Vagina (tissue), 2 donors: ENCODE measurements at places on chromosomes 6 and 20.

DNA sequence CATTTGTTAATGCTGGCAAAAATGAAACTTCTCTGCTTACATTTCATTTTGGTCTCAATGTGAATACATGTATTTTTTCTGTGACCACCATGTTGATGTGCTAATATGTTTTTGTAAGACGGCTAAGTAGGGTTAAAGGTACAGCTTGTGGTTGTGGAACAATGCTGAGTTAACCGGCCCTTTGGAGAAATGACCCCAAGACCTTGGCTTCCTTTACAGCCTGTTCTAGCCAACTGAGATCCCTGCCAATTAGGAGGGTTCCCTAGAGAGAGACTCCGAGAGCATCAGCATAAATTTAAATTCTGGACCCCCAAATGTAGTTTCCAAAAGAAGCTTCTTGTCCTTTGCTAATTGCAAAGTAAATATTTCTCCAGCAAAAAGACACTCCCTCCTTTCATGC lies 44.4 kb downstream of the RSPO3 start:
- DNase-seq = no peak

- DNase-seq = no peak
Observed at GRCh38 chr6:138129190-138129589, 22.0 kb upstream of the PERP start.

DNA sequence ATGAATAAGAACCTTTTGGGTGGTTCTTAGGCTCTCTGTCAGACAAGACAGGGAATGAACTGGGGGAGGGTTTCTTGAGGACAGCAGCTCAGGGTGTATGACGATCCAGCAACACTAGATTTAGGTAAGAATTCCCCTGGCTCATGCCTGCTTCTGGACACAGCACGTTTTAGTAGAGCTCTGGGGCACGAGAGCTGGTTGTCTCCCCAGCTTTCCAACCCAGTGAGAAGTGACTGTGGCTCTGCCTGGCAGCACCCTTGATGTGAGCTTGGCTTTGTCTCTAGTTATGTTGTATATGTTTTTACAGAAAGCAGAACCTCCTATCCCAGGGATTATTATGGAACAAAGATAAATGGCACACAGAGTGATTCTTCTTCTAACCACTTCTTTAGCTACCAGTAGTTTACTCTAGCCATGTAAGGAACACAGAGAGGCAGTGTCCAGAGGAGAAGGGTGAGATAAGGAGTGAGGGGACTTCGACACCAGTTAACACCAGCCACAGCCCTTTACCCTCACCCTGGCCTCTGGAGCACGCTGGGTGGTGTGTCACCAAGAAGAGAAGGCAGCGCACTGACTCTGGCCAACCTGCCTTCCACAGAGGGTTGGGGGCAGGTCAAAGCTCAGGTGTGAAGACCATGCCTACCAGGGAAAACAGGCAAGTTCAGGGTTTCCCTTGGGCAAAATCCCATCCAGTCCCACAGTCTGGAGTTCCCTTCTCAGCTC lies 3.9 kb downstream of the APOBEC2 start:
- no peak for DNase-seq

- no peak for DNase-seq
Observed at GRCh38 chr20:58402305-58402704, 13.3 kb downstream of the VAPB start.

GRCh38 chr6:138030872-138031271 lies 76.3 kb downstream of the PERP start:
- no peak for DNase-seq

GRCh38 chr20:63829603-63829944 lies 1.5 kb downstream of the ZBTB46 start:
- no peak for DNase-seq

- no peak for DNase-seq
Observed at GRCh38 chr20:1562622-1563021, 5.1 kb upstream of the SIRPD start.

GRCh38 chr6:52610011-52610410 lies 33.2 kb upstream of the TRAM2 start:
- no peak for DNase-seq

DNA sequence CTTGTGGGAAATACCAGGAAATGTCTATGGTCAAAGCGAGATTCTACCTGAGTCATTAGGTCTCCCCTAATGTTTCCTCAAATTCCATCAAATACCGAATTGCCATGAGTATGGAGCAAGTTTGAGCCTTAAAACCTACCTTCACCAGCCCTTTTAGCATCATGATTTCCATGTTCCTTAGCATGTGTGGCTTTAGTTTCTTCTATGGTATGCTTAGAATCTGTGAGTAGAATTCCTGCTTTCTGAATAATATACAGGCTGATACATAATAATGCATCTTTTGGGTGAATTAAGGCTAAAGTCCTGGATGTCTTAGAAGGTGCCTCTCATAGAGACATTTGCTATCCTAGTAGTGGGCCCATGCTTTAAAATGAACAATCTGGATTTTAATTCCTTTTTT lies 32.0 kb downstream of the TSPYL4 start:
- no peak for DNase-seq

- no peak for DNase-seq
Observed at GRCh38 chr20:845226-845868, 11.8 kb downstream of the FAM110A start.

- DNase-seq = no peak
Observed at GRCh38 chr6:163530406-163530805, 115.9 kb downstream of the QKI start.

DNA sequence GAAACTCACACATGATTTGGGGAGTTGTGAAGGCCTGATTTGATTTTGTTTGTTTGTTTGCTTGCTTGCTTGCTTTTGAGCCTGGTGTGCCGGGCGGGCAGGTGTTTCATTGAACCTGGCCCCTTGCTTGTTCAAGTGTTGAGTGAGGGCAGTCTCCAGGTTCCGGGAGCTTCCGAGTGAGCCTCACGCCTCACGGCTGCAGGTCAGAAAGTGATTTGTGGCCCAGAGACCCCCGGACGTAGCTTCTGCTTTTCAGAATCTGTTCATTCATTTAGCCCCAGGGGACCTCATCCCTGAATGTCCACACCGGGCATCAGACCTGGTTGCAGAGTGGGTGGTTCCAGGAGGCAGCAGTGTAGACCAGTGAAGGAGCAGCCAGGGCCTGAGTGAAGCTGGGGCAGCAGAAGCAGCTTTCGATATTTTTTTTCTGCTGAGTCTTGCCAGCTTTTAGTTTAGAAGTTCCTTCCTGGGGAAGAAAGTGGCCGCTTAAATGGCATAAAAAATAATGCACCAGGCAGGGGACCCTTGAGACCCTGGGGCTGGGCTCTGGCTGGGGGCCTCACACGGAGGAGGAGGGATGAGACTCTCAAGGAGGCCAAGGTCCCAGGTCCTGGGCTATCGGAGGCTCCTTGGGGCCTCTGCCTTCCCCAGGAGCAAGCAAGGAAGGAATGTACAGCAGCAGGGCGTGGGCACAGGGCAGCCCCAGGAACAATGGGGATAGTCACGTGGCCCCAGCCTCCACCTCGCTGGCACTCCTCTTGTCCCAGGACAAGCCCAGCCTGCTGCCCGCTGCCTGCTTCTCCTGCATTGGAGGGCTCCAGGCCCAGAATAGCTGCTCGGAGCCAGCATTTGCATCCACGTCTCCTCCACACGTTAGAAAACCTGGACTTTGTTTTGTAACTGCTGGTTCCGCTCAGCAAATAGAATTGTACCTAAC lies 89.2 kb upstream of the BHLHE23 start:
- DNase-seq = no peak

DNA sequence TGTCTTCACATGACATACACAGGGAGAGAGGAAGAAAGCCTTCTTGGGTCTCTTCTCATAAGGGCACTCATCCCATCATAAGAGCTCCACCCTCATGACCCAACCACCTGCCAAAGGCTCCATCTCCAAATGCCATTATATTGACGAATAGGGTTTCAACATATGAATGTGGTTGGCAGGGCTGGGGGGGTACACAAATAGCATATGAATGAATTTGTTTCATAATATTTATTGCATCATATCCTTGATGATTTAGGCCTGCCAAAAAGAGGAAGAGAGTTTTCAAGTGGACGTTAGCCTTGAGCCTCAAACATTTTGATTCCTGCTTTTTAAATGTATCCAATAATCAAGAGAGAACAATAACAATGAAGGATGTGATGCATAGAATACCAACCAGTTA lies 26.2 kb upstream of the OPRM1 start:
- no peak for DNase-seq

DNA sequence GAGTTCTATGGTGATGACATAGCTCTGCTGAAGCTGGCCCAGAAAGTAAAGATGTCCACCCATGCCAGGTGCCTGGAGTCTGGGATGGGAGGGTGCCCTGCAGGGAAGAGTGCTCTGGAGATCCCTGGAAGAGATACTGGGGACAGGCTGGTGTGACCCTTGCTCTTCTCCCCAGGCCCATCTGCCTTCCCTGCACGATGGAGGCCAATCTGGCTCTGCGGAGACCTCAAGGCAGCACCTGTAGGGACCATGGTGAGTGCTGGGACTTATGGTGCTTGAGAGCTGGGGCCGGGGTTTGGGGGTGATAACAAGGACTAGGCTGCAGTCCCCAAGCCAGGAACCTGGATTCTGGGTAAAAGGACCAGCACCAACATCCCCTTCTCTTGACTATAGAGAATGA lies 2.2 kb upstream of the CFB start:
- DNase-seq = no peak

DNA sequence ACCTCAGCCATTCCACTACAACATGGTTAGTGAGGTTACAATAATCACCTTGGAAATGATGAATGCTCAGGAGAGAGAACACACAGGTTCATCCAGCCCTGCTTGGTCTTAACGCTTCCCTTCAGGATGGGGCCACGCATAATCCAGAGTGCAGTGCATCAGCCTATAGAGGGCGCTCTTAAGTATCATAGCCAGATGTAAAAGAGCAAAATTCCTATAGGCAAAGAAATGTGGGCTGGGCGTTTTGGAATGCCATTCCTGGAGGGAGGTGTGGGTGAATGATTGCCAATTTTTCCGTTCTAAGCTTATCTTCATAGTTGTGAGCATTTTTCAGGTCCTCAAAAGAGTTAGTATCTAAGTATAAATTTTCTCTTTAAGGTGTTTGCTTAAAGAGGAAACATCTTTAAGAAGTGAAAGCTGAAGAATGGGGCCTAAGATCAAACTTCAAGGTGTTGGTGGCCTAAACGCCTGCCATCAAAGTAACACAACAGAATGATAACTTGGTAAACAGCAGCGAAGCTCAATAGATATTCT lies 1.8 kb downstream of the RIPOR2 start:
- no peak for DNase-seq

DNA sequence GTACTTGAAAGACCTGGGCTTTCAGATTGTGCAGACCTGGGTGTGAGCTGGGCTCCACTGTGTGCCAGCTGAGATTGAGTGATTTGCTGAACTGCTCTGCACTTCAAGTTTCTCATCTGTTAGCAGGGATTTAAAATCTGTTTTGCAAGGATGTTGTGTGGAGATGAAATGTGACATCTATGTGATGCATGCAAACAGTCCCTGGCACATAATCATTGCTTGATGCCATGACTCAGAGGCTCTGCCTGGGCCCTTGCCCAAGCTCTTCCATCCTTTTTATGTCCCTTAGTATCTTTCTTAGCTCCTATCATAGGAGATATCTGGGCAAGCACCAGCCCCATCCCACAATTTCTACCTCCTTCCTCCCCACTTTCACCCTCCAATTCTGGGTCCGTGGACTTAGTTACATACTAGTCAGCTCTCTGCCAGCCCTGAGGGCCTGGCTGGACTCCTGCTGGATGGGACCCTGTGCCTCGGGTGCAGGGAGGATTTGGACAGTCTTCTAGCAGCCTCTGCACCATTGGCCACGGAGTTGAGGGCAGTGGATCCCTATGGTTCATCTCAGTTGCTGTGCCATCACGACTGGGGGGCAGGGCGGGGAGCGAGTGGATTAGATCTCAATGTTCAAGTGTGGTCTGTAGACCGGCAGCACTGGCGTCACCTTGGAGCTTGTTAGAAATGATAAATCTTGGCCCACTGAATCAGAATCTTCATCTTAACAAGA lies 103.6 kb downstream of the MAP3K7 start:
- no peak for DNase-seq

DNA sequence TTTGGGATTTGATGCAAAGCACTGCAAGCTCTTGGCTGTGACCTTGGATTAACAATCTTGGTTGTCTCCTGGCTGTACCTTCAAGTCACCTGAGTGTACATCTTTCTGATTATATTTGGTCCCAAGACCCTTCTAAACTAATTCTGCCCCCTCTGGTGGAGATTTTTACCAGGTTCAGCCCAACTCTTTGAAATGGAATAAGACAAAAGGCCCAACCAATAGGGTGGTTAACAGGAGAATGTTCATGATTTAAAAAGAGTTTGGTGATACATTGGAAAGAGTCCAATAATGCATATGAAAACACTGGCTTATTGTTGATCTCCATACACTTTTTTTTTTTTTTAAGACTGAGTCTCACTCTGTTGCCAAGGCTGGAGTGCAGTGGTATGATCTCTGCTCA lies 77.5 kb upstream of the CD83 start:
- no peak for DNase-seq

DNA sequence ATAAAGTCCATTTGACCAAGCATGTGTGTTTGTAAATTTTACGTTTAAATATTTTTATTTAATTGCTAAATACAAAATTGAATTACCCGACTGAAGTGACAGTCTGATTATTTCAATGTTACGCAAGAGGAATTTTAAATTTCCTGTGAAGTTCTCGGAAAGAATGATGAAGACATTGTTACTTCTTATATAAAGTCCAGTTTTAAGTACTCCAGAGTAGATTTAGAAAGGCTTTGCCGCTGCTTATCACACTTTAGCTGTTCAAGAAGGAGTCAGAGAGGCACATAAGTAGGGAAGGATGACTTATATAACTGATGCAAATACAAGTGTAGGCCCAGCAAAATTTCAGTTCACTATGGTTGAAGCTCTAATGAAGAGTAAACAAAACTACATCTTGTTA lies 265.1 kb upstream of the CITED2 start:
- no peak for DNase-seq

GRCh38 chr20:61184194-61184593 lies 67.9 kb upstream of the CDH4 start:
- DNase-seq = no peak

- DNase-seq = no peak
Observed at GRCh38 chr6:144036835-144037195, 28.8 kb upstream of the PLAGL1 start.

DNA sequence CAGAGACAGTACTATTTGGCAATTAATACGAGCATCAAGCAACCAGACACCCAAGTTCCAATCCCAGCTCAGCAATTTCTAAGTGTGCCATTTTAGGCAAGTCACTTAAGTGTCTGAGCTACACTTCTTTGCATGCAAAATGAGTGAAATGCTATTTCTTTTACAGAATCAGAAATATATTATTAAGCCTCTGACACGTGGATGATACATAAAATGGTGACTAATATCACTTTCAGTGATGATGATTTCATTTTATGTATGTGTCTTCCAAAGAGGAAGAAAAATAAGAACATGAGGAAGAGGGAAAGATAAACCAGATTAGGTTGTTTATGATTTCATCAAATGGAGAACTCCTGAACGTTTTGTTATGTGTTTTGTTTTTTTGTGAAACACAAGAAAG lies 158.6 kb downstream of the TSHZ2 start:
- DNase-seq = no peak

- DNase-seq = no peak
Observed at GRCh38 chr6:75602246-75603105, 796 bp downstream of the SENP6 start.

GRCh38 chr6:123547216-123547978 lies 89.4 kb downstream of the TRDN start:
- no peak for DNase-seq

- no peak for DNase-seq
Observed at GRCh38 chr6:92538275-92538674, 881.1 kb downstream of the EPHA7 start.
